Activated naive CD8-positive, alpha-beta T cell treated with anti-CD3 and anti-CD28 coated beads for 36 hours (primary cell): ENCODE measurements at places on chromosomes 12 and 14.

- DNase-seq: no peak
- no peak overlapping the region for H3K4me3 ChIP-seq
- peaks cover 55% of the 10 kb centered on the region for H3K36me3 ChIP-seq
- no peaks in the 10 kb centered on the region for H3K27me3 ChIP-seq
- no peak overlapping the region for H3K27ac ChIP-seq
These were observed 9.7 kb downstream of the VRK1 start for GRCh38 chr14:96806836-96807235.

- H3K4me3 ChIP-seq: peak overlapping the region; percentile 88
- H3K27me3 ChIP-seq: no peaks in the 10 kb centered on the region
- peaks cover 21% of the 10 kb centered on the region for H3K36me3 ChIP-seq
- no peak overlapping the region for H3K27ac ChIP-seq
- no peak for DNase-seq
- H3K4me1 ChIP-seq: peaks cover 33% of the 10 kb centered on the region
These were observed 1.3 kb downstream of the MYL6B start for GRCh38 chr12:56153678-56154065.

GRCh38 chr14:66979101-66979974, 209.9 kb upstream of the GARIN2 start:
- H3K36me3 ChIP-seq: no peaks in the 10 kb centered on the region
- no peak for DNase-seq
- no peak overlapping the region for H3K4me3 ChIP-seq
- H3K27ac ChIP-seq: no peak overlapping the region
- H3K4me1 ChIP-seq: peaks cover 2% of the 10 kb centered on the region

GRCh38 chr12:49261721-49262120, 3.2 kb upstream of the TUBA1C start:
- H3K4me3 ChIP-seq: no peak overlapping the region
- peaks cover 11% of the 10 kb centered on the region for H3K36me3 ChIP-seq
- DNase-seq: no peak
- peaks cover 18% of the 10 kb centered on the region for H3K4me1 ChIP-seq
- no peak overlapping the region for H3K27ac ChIP-seq

DNA sequence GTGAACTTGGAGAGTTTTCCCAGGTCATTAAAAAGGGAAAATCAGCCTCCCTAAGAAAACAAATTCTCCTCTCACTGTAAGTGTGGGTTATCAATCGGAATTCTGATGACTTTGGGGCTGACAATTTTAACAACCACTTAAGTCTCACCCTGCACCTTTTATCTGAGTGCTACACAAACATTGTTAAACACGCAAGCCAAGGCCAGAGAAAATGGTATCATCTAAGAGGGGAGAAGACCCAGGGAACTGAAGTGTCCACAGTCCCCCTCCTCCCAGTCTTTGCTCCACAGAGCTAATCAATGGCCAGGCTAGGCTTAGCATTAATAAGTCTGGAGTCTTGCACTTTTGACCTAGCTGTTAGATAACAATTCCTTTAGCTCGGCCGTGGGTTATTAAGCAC, 51.7 kb upstream of the TBX5 start:
- no peaks in the 10 kb centered on the region for H3K36me3 ChIP-seq
- no peak for DNase-seq
- H3K27me3 ChIP-seq: peaks cover 25% of the 10 kb centered on the region
- no peak overlapping the region for H3K4me3 ChIP-seq
